ENCODE measurements at places on chromosomes 3 and 15.

- no peak for DNase-seq
Measured at GRCh38 chr3:83011481-83011880, 1250.0 kb upstream of the GBE1 start.

GRCh38 chr3:171026597-171027293 lies at the start of gene SLC2A2:
Gene SLC2A2 (minus strand): TSS chr3:171026720. CDS start chr3:171026670, 50 bp downstream.
- no peak for DNase-seq

- DNase-seq, result no peak
Measured at GRCh38 chr3:2923390-2923789, 186.8 kb downstream of the IL5RA start.

DNA sequence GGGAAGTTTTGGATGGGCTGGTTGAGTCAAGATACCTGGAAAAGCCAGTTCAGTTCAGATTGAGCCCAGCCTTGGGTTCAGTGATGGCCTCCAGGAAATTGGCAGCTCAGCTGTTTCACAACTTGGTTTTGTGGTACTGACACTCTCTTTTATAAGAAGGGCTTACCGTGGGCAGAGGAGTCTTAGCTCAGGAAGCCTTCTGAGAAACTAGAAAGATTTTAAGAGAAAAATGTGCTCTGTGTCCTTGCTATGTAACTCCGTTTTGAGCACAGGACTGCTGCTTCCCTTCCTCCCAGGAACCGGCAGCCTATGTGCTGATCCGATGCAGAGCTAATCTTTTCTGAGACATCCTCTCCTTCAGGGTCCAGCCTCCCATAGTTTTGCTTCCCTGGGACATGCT lies 46.6 kb upstream of the RASGRP1 start:
- no peak for DNase-seq

GRCh38 chr15:83919978-83920510 lies 266.1 kb downstream of the ADAMTSL3 start:
- no peak for DNase-seq

- DNase-seq, result no peak
Measured at GRCh38 chr3:154280161-154280560, 44.1 kb downstream of the DHX36 start.

GRCh38 chr15:60121845-60122244 lies 117.7 kb downstream of the FOXB1 start:
- DNase-seq, result no peak

GRCh38 chr15:31081588-31082250 lies 19.8 kb downstream of the TRPM1 start:
- no peak for DNase-seq

DNA sequence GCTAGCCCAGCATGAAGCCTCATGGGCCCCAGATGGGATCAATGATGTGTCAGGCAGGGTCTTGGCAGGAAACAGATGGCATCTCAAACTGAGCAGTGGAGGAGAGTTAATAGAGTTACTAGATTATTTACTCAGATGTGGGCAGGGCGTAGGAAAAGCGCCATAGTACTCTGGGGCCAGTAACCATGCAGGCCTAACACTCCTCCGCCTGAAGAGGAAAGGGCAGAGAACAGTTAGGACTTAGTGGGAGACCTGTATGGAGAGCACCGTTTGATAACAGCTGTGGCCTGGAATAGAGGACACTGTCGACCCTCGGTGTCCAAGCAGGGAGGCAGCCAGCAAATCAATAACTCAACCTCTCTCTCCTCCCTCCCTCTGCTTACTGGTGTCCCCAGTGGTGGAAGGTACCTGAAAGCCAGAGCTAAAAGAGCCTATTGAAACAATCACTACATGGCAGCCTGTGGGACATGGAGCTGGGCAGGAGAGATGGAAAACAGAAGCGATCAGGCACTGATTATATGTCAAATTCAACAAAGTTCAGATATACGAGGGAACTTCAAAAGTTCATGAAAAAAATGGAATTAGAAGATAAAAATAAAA lies 111.4 kb upstream of the CCNL1 start:
- DNase-seq, result no peak

- DNase-seq, result no peak
Measured at GRCh38 chr3:46316206-46316605, 37.7 kb upstream of the CCR2 start.

All from NCI-H187 (cell line).